ENCODE measurements at places on chromosomes 3 and 15. TPM values are rescaled to one million over a fixed set of nuclear protein-coding genes. Genes with fewer than 3 reads are reported as not detected.

DNA sequence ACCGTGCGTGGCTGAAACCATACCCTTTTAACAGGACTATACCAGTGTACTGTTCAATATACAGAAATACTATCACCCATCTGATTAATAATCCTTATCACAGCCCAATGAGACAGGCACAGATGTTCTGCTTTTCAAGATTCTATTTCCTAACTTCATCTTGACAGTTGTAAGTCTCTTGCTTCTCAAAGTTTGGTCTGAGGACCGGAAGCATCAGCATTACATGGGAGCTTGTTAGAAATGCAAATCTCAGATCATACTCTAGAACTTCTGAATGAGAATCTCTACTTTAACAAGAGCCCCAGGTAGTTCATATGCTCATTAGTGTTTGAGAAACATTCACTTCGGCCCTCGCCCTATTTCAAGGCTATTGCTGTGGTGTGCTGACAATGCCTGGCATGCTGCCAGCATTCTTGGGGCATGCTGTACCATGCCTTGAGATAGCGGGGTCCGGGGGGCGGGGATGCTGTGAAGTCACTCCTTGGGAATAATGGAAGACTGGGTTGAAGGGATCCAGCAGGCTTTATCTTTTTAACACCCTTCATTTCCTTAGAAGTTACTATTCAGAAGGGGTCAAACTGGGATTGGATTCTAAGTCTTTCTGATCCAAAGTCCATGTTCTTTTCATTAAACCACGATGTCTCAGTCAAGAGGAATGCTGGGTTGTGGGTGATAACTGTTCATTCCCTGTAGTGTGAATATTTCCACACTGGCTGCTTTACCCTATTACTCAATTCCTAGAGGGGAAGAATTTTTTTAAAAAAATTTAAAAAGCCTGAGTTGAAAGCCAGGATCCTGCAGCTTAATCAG lies 194.7 kb downstream of the LPP start:
- no peak for DNase-seq

- no peak for DNase-seq
These were observed 798 bp downstream of the GCHFR start for GRCh38 chr15:40764629-40765103.

GRCh38 chr3:127718245-127718915 lies 45.6 kb downstream of the ABTB1 start:
- no peak for DNase-seq

ZNF385D gene
- total RNA-seq, result 31.4 TPM

SLC12A8 gene
- total RNA-seq, result 19.4 TPM

CATSPER2 gene
- total RNA-seq, result 31.3 TPM

PRC1 gene
- total RNA-seq, result 16.7 TPM

LRRIQ4 gene
- total RNA-seq, result 0.63 TPM

DNA sequence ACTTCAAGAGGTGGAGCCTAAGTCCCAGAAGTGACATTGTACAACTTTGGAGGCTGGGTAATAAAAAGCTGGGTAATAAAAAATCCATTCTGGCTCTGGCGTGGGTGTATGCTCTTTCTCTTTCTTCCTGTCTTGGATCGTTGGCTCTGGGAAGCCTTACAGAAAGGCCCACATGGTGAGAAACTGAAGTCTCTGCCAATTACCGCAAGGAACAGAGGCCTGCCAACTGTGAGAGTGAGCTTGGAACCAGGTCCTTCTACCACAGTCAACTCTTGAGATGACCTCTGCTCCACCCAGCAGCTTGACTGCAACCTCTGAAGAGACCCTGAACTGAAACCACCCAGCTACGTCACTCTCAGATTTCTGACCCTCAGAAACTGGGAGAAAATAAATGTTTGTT lies 51.0 kb downstream of the NR2F2 start:
- no peak for DNase-seq
